Activated T-cell treated with anti-CD3 and anti-CD28 coated beads, Interleukin-2, amount 50 U/mL, for 24 hours (primary cell): ENCODE measurements at places on chromosomes 2 and 18.

- DNase-seq, result no peak
These were observed 547 bp downstream of the SLC35F5 start for GRCh38 chr2:113755835-113756354.

- no peak for DNase-seq
These were observed 62.8 kb upstream of the RBM44 start for GRCh38 chr2:237735798-237736197.

- DNase-seq, result no peak
These were observed 31.9 kb upstream of the CDH2 start for GRCh38 chr18:28208712-28209265.

DNA sequence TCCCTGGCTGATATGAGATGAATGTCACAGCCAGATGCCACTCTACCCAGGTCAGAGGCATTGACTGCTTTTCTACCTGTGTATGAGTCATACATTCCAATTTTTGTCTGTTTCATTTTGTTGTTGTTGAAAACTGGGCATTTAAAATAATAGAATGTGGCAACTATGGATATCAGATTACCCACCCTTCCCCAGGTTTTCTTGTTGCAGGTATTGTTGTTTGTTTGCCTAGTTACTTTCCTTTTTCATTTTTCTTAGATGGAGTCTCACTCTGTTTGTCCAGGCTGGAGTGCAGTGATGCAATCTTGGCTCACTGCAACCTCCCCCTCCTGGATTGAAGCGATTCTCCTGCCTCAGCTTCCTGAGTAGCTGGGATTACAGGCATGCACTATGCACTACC is 70.2 kb downstream of the LRRC30 start:
- no peak for DNase-seq

GRCh38 chr2:241540771-241541561 is 17.6 kb upstream of the BOK start:
- DNase-seq, result peak; percentile 79

- DNase-seq, result no peak
These were observed 100.0 kb downstream of the WDSUB1 start for GRCh38 chr2:159186462-159186861.

- no peak for DNase-seq
These were observed 19.4 kb upstream of the EHBP1 start for GRCh38 chr2:62686012-62686685.
